ENCODE measurements at places on chromosomes 2 and 18.

DNA sequence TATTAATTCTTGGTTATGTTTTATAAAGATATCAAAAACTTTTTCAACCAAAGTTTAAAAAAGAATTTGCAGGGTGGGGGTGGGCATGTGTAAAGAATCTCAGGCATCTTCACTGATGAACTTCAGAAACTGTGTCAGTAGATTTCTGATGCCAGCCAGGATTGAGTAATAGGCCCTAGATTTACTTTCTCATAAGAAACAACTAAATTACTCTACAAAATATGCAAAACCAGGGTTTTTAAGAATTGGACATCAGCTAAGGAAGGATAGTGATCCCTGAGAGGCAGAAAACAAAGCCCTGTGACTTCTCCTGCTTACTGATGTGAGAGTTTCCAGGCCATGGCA, 11.9 kb upstream of the IL1R1 start:
- no peak for DNase-seq

GRCh38 chr2:217899231-217900009, 103.4 kb downstream of the TNS1 start:
- DNase-seq = peak; percentile 92

GRCh38 chr18:48860269-48861180, 90.2 kb downstream of the SMAD7 start:
- no peak for DNase-seq

- DNase-seq = no peak
These were observed 1091.8 kb upstream of the NXPH2 start for GRCh38 chr2:139872032-139872431.

DNA sequence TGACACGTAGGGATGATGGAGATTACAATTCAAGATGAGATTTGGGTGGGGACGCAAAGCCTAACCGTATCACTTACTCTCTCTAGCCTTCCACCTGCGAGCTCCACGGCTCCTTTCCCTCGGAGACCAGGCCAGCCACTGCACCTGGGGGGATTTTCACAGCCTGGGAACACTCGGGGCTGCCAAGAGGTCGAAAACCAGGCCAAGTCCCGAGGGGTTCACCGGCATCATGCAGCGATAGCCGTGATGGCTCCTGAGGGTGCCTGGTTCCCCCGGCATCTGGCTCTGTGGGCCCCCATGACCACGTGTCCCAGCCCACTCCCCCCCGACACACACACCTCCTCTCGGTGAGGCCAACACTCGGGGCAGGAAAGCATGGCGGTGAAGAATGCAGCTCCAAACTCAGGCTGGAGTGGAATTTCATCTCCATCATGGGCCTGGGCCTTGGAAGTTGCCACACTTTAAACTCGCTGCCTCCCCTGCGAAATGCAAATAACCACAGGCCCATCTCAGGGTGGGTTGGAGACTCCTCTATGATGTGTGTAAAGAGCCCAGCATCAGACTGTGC, 32.6 kb downstream of the ADCY3 start:
- DNase-seq = no peak

GRCh38 chr2:238158509-238159070, at the start of gene ERFE:
ERFE (plus strand) TSS chr2:238158970; CDS start chr2:238159008, 38 bp downstream.
- DNase-seq = peak; percentile 88

DNA sequence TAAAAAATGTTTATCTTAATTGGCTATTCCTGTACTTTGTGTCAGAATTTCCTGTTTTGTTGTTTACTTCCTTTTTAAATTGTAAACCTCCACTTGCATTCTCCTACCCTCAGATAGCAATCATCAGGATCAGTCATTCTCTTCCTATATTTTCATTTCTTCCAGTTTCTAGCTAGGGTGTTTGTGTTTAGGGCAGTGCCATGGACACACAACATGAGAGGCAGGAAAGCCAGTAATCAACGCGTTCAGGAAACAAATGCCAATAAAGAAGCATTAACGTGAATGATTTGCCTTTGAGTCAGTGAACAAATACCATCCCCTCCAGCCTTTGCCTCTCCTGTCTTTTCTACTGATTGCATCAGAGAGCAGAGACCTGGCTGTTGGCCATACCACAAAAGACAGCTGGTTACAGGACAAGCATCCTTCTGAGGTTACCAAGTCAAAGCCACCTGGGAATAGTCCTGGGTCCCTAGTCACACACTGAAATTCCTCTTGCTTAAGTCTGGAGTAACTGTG, 56.7 kb upstream of the FHL2 start:
- peak; percentile 55 for DNase-seq

DNA sequence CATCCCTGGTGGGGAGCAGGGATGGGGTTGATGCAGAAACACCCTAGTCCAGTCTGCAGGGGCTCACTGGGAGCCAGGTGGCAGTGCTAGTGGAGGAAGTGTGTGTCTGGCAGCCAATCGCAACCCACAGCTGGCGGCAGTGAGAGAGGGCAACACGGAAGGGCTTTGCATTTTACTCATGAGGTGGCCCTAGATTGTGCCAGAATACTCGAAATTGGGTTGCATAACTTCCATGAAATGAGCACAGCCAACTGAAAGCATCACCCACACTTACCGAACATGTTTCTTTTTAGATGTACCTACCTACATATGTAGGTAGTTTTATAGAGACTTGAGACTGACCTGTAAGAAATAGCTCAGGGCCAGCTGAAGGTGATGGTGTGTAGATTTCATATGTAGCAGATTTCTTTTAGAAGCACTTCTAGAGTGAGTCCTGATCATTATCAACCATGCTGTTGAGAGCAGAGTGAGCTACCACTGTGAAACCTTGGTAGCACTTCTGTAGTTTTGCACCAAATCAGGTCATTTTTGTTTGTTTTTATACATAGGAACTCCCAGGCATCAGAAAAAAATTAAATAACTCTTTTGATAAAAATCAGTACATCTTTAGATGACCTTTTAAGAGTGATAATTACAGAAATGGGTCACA, 13.0 kb downstream of the IL18R1 start:
- DNase-seq = no peak

- DNase-seq = no peak
These were observed 422.8 kb downstream of the SETBP1 start for GRCh38 chr18:45103319-45104048.

DNA sequence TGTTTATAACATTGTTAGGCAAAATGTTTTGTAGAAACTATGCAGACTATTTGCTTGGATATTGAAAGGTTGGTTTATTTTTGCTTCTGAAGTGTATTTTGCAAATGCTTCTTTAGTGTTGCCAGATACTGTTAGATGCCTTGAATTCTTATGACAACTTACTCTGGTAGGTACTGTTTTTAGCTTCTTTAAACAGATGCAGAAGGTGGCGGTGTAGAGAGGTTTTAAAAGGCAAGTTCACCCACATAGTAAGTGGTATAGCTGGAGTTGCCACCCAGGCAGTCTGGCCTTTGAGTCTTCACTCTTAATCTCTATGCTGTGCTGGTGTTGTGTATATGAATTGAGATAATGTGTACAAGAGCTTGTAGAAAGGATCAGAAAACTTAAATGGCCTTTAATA, 3.6 kb downstream of the PCYOX1 start:
- no peak for DNase-seq

DNA sequence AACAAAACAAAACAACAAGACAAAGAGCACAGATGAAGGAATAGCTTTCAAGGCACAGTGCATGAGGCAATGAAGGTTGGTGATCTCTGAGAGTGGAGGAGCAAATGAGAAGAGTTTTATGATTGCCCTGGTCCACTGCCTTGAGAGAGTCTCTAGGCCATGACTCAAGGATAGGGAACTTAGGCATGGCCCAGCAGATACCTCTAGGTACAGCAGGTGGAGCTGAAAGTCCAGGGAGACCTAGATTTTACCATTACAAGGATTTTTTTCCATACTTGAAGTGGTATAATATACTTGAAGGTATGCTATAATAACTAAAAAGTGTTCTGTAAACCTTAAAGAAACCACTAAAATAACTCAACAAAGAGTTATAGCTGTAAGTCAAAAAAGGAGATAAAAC, 239.5 kb upstream of the KLHL29 start:
- DNase-seq = no peak

DNA sequence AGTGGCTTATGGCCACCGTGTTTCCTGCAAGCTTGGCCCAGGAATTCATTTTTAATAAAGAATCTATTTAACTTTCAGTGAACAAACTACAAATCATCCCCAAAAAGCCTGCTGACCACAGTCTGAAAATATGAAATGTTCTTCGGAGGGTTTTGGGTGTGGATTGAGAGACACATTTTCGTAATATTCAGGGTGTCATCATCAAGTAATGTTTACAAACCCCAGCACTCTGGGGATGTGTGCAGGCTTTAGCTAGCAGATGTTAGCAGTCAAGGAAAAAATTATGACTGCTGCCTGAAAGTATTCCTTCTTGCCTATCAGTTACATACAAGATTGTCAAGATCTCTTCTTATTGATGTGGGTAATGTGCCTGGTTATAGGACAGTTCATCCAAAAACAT, 143.9 kb upstream of the FN1 start:
- DNase-seq = peak; percentile 15

DNA sequence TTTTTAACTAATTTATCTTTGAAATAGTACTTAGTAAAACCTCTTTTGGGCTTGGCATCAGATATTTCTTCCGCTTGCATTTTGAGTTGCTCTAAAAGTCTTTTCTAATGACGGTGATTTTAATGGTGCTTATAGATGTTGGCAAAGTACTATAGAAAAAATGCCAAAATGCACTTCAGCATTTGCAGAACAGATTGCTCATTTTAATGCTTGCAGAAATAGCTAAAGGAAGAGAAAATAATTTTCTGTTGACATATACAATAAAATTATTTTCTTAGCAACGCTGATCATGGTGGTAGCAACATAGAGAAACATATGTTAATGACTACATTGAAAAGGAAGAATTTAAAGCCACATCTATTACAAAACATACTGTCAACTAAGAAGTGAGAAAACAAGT, 170.7 kb downstream of the STK39 start:
- no peak for DNase-seq

DNA sequence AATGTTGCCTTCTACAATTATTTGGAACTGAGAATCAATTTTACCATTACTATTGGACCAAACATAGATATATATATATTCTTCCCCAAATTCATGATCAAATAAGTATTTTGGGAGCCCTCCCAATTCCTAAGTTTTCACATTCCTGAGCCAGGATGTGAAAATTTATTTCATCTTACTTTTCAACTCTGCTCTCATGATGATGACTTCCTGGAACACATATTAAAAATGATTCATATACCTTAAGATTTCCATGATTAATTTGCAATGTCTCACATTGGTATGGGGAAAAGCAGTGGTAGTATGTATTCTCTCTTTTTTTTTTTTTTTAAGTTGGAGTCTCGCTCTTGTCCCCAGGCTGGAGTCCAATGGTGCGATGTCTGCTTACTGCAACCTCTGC, 596.1 kb upstream of the ZEB2 start:
- DNase-seq = no peak

- no peak for DNase-seq
These were observed 16.9 kb downstream of the SLC4A1AP start for GRCh38 chr2:27680571-27680970.

- DNase-seq = peak; percentile 35
These were observed 67.1 kb downstream of the SUMO1 start for GRCh38 chr2:202171241-202171825.

DNA sequence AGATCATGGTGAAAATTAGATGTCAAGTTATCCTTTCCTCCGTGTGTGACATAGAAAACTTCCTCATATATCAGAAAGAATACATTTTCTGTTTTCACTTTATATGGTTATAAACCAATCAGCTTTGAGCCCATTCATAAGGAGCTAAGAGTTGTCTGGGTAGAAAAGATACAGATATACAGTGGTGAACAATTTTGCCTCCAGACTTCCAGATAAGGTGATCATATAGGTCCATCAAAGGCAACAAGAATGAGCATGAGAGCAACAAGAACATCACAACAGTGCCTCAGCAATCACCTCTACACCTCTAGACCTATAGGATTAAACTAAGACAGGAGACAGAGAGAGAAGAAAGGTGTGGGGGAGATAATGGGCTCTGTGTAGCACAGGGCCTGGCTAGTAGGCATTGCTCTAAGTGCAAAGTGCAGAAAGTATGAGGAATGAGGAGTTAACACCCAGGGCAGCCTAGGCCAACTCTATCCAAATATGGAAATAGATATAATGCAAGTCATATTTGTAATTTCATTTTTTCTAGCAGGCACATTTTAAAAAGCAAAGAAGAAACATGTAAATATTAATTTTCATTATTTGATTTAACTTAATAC, 8.3 kb downstream of the TNP1 start:
- no peak for DNase-seq

DNA sequence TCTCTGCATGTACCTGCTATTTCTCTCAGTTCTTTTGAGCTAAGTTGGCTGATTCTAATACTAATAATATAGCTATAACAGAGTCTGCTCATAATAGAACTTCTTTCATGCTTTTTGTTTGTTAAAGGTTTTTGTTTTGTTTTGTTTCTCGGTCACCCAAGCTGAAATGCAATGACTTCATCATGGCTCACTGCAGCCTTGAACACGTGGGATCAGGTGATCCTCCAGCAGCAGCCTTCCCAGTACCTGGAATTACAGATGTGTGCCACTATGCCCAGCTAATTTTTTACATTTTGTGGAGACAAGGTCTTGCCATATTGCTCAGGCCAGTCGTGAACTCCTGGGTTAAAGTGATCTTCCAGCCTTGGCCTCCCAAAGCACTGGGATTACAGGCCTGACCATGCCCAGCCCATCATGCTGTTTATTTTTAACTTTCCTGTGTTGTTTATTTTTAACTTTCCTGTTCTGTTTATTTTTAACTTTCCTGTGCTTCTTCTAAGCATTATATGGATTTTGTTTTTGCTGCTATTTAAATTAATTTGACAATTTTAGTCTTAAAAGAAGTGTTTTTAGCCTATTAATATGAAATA, 763.8 kb upstream of the CDH7 start:
- no peak for DNase-seq

DNA sequence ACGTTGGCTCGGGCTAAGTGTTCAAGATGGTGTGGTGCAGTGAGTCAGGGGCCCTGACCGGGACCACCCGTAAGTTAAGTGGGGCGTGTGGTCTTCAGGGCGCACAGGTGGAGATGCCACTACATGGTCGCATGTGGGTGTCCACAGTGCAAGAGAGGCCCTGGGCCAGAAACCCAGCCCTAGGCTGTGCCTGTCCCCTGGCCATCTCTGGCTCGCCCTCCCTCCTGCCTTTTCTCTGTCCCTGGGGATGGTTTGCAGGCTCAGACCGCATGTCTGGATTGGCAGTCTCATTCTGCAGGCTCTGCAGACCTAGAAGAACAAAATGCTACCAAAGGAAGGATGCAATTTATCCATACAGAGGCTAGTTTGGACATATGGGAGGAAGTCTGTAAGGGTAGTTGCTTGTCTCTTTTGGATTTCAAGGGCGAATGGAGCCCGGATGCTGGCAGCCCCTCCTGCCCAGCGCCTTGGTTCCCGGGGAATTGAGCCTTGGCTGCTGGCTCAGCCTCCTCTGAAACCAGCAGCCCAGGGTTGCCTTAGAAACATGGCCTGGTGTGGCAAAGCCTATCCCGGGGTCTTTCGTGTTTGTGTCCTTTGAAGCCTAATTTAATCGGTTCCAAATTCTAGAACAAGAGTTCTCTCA, 417.5 kb upstream of the HS6ST1 start:
- DNase-seq = no peak

- no peak for DNase-seq
These were observed 34.0 kb upstream of the MREG start for GRCh38 chr2:216047397-216047796.
